ENCODE measurements at places on chromosomes 6 and 20. TPM values are rescaled to one million over a fixed set of nuclear protein-coding genes. Genes with fewer than 3 reads are reported as not detected.

The GTPBP2 gene
- total RNA-seq: 47.5 TPM

- no peaks in the 10 kb centered on the region for H3K36me3 ChIP-seq
- no peak overlapping the region for H3K4me3 ChIP-seq
- H3K27me3 ChIP-seq: no peaks in the 10 kb centered on the region
- no peaks in the 10 kb centered on the region for H3K4me1 ChIP-seq
- no peak overlapping the region for H3K27ac ChIP-seq
Measured at GRCh38 chr6:40197371-40197770, 263.1 kb upstream of the MOCS1 start.

- DNase-seq: no peak
- H3K4me1 ChIP-seq: peaks cover 6% of the 10 kb centered on the region
- H3K27ac ChIP-seq: no peak overlapping the region
- peaks cover 38% of the 10 kb centered on the region for H3K36me3 ChIP-seq
- no peak overlapping the region for H3K4me3 ChIP-seq
- no peaks in the 10 kb centered on the region for H3K27me3 ChIP-seq
Measured at GRCh38 chr6:31888276-31889258, 8.9 kb downstream of the EHMT2 start.

DNA sequence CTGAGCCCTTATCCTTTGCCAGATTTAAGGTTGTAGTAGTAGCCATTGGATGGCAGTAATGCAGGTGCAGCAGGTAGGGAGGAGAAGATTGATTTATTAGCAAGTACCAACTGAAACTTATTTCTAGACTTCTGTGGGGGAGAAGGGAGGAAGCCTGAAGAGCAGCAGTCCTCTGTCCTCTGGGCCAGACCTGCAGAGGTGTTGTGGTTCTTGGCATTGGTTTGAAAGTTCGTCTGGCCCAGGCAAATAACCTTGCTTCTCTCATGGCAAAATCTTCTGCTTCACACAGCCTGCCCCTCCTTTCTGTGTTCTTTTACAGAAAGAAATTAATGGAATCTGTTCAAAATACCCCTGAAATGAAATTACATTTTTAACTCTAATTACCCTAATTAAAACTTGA, 24.5 kb downstream of the RALY start:
- H3K4me3 ChIP-seq: no peak overlapping the region
- H3K27me3 ChIP-seq: no peaks in the 10 kb centered on the region
- no peaks in the 10 kb centered on the region for H3K36me3 ChIP-seq
- H3K27ac ChIP-seq: no peak overlapping the region

- H3K4me1 ChIP-seq: peaks cover 30% of the 10 kb centered on the region
- H3K4me3 ChIP-seq: no peak overlapping the region
- DNase-seq: no peak
- no peak overlapping the region for H3K27ac ChIP-seq
- H3K27me3 ChIP-seq: no peaks in the 10 kb centered on the region
Measured at GRCh38 chr6:108711826-108712225, 136.4 kb upstream of the ARMC2 start.

GRCh38 chr6:100453701-100454521, 10.8 kb downstream of the SIM1 start:
- peaks cover 3% of the 10 kb centered on the region for H3K4me1 ChIP-seq
- H3K27ac ChIP-seq: no peak overlapping the region
- DNase-seq: no peak

Data from esophagus squamous epithelium (tissue), 5 donors.